Left lobe of liver (tissue), 2 donors: ENCODE measurements at places on chromosomes 12 and 14.

- DNase-seq: no peak
Measured at GRCh38 chr14:21185491-21185890, 29.6 kb upstream of the OR5AU1 start.

DNA sequence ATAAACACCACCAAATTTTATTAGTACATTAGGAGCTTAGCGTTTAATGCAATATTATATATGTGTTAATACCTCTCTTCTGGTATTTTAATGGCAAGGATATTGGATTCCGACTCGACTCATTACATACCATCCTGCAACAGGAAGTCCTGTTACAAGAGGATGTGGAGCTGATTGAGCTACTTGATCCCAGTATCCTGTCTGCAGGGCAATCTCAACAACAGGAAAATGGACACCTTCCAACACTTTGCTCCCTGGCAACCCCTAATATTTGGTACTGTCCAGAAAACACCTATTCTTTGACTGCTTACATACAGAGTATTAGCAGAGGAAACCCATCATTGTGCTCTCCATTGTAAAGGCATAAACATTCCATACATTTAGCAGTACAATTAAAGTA is 45.2 kb downstream of the VEZT start:
- DNase-seq: no peak

DNA sequence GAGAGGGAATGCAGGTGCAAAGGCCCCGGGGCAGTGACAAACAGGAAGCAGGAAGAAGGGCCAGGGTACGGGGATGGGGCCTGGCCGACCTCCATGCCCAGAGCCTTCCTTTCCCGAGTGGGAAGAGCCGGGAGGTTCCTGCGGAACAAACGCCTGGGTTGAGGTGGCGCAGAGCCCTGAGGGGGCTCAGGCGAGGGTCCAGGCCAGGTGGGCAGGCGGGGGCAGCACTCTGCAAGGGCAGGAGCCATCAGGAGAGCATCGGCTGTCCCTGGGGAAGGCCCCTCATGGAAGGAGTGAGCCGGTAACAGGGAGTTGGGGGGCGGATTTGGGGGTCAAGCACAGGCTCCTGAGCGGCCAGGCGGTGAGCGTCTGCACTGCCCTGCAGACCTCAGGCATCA is 18.1 kb upstream of the FBRSL1 start:
- no peak for DNase-seq

- DNase-seq: no peak
Measured at GRCh38 chr12:132218915-132219314, 74.7 kb downstream of the NOC4L start.

DNA sequence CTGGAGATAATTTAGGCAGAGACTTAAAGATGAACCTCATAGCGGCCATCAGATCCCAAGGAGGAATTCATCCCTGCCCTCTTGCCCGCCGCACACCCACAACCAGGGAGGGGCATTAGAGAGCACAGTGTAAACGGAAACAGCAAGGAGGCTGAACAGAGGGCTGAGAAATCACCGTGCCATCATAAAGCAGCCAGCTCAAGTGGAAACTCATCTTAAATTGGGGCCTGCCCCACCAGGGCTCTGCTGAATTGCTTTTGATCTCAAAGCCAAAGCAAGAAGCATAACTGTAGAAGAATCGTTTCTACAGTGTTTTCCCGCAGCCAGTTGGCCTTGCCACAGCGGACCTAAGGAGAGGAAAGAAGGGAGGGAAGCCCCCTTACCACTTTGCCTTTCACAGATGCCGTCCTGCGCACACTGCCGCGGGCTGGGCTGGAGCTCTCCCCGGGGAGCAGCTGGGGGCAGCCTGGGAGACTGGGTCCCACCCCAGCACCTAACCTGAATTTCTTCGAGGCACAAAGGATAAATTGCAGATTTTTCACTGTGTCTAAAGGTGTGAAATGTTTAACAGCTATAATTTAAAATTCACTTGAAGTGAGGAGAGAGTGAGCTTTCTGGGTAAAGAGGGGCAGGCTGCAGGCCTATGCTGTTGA is 51.8 kb upstream of the MMP17 start:
- DNase-seq: no peak

DNA sequence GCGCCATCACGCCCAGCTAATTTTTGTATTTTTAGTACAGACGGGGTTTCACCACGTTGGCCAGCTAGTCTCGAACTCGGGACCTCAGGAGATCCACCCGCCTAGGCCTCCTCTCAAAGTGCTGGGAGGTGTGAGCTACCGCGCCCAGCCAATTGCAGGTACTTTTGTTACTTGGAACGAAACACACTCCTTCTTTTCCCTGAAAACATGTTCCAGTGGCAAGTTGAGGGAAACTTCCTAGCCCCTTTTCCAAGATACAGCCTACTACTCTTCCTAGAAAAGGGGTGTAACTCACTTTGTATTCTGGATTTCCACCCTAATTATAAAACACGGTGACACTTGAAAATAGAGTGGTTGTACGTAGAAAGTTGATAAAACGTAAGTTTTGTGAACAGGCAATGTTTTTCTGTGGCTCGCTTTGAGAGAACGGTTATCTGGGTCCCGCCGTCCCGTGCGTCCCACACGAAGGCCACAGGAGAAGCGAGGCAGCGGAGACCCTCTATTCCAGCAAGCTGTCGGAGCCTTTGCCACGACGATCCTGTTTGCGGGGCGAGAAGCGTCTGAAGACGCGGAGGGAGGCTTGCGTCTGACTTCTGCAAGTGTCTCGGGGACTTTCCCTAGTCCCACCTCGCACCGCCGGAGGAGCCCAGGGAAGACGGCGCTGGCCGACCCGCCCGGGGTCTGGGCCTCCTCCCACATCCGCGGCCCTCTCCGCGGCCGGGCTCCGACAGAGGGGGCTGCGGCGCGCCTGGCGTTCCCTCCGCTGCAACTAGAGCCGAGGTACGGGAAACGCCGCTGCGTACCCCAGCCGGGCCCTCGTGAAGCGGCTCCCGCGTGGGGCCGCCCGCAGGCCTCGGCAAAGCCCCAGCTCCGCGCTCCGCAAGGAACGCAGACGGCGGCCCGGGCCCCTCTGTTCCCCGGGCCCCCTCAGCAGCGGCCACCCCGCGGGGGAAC is 745 bp downstream of the CDCA4 start:
- peak; percentile 52 for DNase-seq

GRCh38 chr14:39029789-39030188 is 73.2 kb downstream of the SEC23A start:
- no peak for DNase-seq

DNA sequence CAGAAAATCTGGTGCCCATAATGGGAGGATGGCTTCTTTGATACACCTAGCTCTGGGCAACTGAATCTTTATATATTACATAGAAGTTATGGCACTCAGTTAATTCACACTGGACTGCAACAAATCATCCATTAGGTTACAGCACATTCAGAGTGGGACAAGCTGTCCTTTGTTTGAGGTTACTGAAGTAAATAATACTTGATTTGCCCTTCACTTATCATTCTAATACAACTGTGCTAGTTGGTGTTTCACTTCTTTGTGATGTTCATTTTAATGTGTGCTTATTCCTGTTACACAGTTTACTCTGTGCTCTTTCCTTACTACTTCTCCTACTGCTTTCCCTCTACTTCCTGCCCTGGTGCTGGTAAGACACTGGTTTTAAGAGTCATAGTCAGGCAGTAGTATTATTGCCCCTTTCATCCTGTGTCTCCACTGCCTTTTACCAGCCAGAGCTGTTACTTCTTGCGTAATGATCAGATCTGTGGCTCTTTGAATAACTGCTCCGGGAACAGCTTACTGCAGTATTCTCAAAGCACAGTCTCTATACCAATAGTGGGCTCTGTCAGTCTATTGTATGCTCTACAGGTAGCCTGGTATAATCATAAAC is 36.4 kb upstream of the GXYLT1 start:
- no peak for DNase-seq

DNA sequence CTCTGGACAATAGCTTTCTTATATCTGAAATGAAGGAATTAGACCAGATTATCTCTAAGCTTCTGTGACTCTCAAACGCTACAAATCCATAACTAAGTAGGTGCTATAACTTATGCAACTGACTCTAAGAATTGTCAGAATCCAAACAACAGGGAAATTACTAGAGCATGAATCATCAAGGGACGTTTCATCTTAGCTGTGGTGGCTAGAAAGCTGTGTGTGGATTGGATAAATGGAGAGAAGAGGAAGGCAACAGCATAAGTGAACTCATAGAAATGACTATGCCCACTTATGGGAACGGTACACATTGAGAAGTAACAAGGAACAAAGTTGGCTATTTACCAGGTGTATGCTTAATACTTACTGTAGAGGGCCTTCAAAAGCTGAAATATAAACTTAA is 96.0 kb upstream of the NEDD1 start:
- DNase-seq: no peak

DNA sequence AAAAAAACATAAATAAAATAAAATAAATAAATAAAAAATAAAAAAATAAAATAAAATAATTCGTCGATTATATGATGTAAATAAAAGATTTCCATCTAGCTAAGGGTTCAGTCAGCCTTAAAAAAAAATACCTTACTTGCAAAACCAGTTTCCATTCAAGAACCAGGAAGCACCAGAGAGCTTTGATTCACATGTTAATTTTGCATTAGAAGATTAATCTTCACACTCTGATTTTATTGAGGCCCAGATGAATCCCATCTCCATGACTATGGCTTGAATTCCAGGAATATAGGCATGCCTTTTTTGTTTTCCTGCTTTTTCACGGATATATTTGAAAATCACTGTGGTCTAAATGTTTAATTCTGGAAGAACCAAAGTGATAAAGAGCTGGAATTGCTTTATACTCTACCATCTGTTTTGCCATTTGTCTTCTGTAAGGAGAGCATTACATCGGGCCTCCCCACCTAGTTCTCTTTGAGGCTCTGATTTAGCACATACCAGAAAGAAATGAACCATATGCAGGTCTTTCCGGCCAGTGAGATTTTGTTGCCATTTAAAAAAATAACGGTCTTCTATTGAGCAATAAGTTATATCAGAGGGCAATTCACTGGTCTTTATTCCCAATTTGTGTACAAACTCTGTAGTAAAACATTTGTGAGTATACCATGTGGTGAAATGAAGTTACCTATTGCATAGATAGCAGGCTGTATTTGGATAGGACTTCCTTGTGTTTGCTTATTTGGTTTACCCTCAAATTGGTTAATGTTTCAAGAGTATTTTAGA is 175.5 kb downstream of the AEBP2 start:
- no peak for DNase-seq

DNA sequence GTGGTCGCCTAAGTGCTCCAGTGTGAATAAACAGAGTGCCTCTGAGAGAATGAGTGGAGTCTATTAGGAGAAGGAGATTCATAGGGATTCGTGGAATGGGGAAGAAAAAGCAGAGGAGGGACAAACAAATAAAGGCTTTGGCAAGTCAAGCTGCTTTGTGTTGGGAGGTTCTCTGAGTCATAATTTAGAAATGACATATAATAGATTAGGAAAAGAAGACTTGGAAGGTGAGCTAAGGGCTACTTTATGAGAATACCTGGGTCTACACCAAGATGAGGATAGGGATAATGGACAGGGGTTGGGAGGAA is 6.4 kb upstream of the NTN4 start:
- DNase-seq: no peak

GRCh38 chr12:48601013-48601756 is 31.3 kb upstream of the LALBA start:
- no peak for DNase-seq

- no peak for DNase-seq
Measured at GRCh38 chr12:84694116-84694515, 218.5 kb downstream of the SLC6A15 start.

DNA sequence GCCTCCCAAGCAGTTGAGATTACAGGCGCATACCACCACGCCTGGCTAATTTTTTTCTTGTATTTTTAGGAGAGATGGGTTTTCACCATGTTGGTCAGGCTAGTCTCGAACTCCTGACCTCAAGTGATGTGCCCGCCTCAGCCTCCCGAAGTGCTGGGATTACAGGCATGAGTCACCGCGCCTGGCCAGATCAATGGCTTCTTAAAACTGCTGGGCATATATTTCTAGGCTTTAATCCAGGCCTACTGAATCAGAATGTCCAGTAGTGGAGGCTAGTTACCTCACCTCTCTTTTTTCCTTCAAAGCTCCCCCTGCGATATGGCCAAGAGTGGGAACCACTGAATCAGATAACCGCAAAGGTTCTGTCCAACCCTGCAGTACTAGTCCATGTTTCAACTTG is 17.1 kb downstream of the POU6F1 start:
- no peak for DNase-seq

GRCh38 chr14:83940253-83940652 is 1589.7 kb upstream of the FLRT2 start:
- DNase-seq: no peak

GRCh38 chr12:113224955-113225354 is 3.7 kb downstream of the TPCN1 start:
- no peak for DNase-seq

GRCh38 chr14:89067293-89067972 is 243.0 kb downstream of the TTC8 start:
- no peak for DNase-seq

GRCh38 chr12:13570005-13570694 is 373.6 kb downstream of the EMP1 start:
- peak; percentile 51 for DNase-seq

DNA sequence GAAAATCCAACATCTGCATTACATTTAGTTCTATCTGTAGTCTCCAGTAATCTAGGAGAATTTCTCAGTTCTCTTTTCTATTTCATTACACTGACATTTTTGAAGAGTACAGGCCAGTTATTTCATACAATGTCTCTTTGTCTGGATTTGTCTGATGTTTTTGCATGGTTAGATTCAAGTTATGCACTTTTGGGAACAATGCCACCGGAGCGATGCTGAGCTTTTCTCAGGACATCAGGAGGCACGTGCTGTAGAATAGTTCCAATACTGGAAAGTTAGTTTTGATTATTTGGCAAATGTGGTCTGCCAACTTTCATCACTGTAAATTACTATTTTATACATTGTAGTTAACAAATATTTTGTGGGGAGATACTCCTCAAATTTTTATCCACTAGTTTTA is 43.1 kb downstream of the ALDH1L2 start:
- no peak for DNase-seq

- DNase-seq: no peak
Measured at GRCh38 chr14:75630695-75631452, 29.8 kb downstream of the ERG28 start.
